ENCODE measurements at places on chromosomes 2 and 18.

- no peak for DNase-seq
Observed at GRCh38 chr18:74947875-74948274, 261.1 kb downstream of the PTGR3 start.

GRCh38 chr2:133293544-133294353 is 274.5 kb downstream of the NCKAP5 start:
- no peak for DNase-seq

DNA sequence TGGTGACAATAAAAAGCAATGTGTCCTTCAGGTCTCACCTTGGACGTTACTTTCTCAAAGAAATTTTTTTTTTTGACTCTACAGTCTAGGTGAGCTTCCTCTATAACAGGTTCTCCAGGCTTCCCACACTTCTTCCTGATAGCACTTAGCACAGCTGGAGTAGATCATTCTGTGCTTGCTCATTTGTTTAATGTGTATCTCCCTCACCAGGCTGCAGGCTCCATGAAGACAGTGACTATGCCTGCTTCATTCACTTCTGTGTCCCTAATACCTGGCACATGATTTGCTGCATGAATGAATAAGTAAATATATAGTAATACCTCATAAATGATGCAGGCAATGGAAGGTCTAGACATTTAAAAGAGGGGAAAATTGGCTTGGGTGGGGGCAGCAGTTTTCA is 109.9 kb upstream of the CD302 start:
- no peak for DNase-seq

DNA sequence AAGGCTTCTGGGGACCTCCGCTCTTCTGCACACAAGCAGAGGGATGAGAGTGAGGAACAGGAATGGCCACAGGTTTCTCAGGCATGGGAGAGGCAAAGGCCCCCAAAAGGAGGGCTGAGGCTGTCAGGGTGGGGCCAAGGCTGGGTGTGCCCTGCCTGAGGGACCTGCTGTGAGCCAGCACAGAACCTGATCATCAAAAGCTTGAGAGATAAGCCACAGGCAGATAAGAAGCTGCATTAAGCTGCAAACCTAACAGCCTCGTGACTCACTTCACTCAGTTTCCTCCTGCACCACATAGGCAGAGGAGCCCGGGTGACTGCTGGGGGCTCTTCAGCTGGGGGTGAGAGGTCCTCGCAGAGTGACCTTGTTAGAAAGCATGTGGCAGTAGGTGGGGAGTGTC is 64.5 kb upstream of the LAPTM4A start:
- DNase-seq, result no peak

DNA sequence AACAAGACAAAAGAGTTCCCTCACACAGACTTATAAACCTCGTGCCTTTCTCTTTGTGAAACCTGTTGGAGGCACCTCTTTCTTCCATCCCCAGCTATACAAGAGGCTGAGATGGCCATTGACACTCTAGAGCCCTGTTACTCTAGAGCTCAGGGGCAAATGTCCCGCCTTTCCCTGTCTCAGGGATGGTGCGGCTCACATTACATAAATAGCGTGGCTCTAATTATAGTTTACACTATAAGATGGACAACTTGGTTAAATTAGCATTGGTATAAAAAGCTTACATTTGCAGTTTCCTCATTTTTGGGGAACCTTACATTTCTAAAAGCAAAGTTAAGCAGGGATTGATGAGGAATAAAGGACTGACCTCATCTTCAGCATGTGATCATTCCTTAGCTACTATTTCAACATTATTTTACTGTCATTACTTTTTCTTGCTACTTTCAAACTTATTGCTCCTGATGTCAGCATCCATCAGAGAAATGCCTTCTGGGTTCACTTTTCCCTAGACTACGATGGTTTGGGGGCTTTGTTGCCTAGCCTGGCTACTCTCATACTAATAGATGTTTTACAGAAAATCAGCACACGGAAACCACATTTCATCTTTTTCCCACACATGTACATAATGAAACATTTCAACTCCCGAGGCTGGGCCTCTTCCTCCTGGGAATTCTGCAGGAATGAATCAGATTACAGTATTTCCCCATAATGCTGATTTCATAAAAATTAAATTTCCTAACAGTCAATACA is 40.4 kb downstream of the FTCDNL1 start:
- DNase-seq, result no peak

DNA sequence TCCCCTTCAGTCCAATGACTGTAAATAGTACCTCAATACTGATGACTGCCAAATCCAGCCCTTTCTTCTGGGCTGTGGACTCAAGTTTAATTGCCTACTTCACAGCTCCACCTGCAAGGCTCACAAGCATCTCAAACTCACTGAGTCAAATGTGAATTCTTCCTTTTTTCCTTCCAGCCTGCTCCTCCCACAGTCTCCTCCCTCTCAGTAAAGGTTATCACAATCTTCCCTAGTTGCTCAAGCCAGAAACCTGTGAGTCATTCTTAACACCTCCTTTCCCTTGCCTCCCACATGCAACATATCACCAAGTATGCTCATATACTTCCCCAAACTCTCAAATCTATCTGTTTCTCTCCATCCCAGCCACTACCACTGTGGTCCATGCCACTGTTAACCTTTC is 3.7 kb upstream of the MFSD6 start:
- DNase-seq, result no peak

DNA sequence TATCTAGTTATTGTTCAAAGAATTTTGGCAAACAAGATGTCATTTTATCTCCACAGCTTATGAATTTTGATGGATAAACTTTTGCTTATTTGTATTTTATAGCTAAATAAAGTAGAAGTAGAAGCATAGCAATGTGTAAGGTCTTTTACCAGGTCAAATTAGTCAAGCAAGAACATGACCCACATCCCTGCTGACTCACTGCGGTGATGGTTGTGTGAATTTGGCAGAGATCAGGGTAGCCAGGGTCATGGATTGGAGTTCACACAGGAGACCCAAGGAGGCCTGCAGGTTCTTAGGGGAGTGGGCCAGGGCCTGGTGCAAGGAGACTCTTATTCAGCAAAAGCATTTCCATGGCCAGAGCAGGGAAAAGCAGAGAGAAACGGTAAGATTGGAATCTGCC is 18.7 kb downstream of the SP140 start:
- no peak for DNase-seq

- DNase-seq, result no peak
Observed at GRCh38 chr2:134408386-134408785, 154.5 kb downstream of the MGAT5 start.

DNA sequence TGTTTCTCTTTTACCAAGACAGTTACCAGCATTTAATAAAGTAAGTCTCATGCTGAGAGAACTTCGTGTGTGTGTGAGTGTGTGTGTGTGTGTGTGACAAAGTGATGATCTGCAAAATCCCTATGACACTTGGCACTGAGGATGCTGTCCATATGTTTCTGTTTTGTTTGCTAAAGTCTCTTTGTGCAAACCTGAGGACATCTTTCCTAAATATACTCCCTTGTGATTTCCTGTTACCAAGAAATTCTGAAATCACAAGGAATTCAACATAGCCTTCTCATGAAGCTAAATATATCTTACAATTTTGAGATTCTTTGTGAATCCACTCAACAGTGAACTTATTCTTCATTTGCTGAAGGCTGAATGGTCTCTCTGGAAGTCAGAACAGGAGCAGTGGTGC is 1359.7 kb upstream of the NRXN1 start:
- no peak for DNase-seq

DNA sequence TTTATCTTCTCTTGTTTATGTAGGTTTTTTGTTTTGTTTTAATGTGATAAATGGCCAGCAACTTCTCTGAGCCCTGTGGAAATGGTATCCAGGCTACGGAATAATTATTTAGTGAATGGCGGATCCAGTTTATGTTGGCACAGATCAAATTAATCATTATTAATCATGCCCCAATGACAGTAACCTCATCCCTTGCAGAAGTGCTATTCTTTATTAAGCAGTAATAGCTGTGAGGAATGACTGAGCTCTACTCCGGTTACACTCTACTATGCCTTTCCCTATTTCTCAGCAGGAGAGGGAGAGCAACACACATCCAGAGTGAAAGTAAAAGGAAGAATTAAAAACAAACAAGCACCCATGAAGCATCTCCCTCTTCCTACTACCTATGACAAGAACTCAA is 84.8 kb downstream of the SETBP1 start:
- no peak for DNase-seq

GRCh38 chr2:172200495-172201085 is 97.9 kb upstream of the DLX2 start:
- no peak for DNase-seq

- DNase-seq, result no peak
Observed at GRCh38 chr2:195413944-195414343, 243.1 kb upstream of the SLC39A10 start.

GRCh38 chr2:61658841-61659780 is 121.0 kb upstream of the XPO1 start:
- no peak for DNase-seq

DNA sequence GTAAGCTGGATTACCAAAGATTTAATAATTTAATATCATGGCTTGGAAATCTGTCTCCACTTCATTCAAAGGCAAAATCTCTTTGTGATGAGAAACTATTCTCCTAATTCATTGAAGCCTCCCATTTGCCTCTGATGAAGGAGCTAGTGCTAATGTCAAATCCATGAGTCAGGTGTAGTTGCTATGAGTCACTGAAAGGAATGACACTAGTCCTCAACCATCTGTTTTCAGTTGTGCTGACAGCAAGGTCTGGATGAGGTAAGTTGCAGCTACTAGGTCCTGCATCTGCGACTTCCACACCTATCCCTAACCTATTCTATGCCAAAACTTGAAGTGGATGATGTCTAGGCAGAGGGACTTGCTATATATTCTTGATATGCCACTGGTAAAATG is 324.0 kb upstream of the UBE2E3 start:
- no peak for DNase-seq

- no peak for DNase-seq
Observed at GRCh38 chr2:37587817-37588216, 83.6 kb downstream of the CDC42EP3 start.

DNA sequence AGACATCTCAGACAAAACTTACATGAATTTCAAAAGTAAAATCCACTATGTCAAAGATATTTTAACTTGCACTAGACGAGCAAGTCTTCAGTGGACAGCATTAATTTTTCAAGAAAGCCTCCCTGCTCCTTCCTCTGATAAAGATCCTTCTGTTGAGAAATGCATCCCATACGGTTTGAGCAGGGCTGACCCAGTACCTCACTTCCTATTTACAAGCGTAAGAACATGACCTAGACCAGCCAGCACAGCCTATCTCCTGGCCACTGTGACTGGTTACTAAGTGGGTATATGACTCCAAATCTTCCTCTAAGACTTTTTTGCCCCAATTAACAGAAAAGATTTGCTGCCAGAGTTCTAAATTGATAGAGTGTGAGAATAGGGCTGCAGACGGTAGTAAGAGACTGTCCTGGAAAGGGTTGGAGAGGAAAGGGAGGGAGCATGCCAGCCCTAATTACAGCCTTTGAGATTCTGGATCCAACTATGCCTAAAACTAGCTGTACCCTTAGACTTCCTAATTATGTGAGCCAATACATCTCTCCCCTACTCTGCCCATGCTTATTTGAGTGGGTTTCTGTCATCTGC is 108.4 kb downstream of the PRELID3A start:
- DNase-seq, result no peak

GRCh38 chr2:157672129-157672528 is 43.5 kb upstream of the ACVR1C start:
- DNase-seq, result no peak

DNA sequence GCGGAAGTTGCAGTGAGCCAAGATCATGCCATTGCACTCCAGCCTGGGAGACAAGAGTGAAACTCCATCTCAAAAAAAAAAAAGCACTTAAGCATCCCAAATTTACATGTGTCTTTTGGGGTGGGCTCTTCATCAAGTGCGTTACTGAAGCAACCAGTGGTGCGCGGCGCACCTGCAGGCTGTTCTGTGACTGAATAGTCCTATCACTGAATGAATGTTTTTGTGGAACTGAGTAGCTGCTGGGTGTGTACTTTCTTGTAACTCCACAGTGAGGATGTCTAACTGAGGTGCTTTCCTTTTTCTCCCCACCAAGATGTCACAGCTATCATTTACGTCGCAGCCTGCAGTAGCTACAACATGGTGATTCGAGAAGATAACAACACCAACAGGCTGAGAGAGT is 17.0 kb downstream of the CHMP1B start:
- DNase-seq, result no peak

- no peak for DNase-seq
Observed at GRCh38 chr2:238083919-238084318, 16.2 kb upstream of the ESPNL start.

DNA sequence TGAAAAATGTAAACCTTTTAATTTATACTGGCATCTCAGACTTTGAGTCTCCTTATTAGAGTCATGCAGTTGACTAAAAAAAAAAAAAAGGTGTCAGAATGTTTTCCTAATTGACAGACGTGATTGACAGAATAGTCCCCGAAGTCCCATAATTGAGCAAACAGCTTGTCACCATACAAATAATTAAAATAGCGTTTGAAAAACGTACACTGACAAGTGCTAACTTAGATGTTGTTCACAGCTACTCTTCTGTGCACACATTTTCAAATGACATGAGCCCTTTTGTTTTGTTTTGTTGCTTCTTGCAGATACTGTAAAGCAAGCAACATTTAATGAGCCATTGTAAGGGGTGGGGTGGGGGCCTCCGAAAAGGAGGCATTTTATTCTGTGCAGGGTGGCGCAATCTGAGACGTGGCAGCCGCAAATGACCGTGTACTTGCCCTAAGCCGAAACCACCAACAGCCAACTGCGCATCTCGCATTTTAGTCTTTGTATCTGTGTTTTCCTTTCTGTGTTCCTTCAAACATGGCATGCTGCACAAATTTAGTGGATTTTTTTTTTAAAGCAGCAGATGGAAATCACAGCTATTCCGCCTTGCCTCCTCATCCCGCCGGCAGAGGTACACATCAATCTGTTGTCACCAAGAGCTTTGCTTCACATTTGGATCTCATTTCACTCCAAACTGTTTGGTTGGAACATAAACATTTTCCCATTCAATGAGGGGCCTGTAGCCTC is 52.4 kb downstream of the LPIN1 start:
- no peak for DNase-seq

GRCh38 chr2:54862742-54863141 is 139.3 kb downstream of the EML6 start:
- DNase-seq, result no peak

DNA sequence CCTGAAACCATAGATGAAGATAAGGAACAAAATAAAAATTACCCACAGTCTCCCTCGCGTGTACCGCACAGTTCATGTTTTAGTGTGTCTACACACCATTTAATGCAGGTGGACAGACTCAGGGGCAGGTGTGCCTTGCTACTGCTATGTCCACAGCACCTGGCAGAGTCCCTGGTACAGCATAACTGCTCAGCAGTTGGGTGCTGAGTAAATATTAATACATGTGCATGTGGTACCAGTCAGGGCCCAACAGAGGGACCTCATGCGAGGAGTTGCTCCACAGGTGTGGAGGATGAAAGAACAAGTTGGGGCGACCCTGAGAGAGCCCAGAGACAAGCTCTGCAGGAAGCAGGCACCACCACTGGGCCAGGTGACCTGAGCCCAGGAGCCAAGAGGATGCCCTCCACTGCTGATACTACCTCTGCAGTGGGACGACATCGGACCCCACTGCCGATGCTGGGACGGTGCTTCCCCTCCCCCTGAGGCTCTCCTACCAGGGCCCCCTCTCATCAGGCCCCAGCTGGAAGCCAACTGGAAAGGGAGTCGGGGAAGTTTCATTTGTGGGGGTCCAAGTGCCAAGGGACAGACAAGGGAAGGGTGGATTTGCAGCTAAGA is 100.8 kb downstream of the NEDD4L start:
- DNase-seq, result no peak
